Lower leg skin (tissue), 4 donors: ENCODE measurements at places on chromosomes 12 and 14.

- DNase-seq = no peak
These were observed at the start of gene ERP27 for GRCh38 chr12:14938301-14938700. ERP27 (minus strand) TSS chr12:14938537; CDS start chr12:14938508, 29 bp downstream.

GRCh38 chr14:93655078-93655750 is 133.1 kb downstream of the PRIMA1 start:
- DNase-seq = no peak

DNA sequence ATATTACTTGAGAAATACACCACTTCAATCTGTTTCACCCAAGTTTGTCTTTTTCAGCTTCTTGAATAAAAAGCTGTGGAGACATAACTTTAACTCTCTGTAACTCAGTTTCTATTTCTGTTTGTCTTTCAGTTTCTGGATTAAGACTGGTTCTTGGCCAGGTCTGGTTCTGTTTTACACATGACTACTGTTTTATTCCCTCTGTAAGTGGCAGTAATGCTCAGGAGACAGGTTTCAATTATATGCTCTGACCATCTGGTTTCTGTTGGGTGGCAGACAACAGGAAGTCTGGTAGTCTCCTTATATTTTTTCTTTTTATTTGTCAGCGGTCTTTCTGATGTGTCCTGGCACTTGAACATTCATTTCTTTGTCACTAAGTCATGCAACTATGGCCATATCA is 102.9 kb downstream of the RPS29 start:
- no peak for DNase-seq

DNA sequence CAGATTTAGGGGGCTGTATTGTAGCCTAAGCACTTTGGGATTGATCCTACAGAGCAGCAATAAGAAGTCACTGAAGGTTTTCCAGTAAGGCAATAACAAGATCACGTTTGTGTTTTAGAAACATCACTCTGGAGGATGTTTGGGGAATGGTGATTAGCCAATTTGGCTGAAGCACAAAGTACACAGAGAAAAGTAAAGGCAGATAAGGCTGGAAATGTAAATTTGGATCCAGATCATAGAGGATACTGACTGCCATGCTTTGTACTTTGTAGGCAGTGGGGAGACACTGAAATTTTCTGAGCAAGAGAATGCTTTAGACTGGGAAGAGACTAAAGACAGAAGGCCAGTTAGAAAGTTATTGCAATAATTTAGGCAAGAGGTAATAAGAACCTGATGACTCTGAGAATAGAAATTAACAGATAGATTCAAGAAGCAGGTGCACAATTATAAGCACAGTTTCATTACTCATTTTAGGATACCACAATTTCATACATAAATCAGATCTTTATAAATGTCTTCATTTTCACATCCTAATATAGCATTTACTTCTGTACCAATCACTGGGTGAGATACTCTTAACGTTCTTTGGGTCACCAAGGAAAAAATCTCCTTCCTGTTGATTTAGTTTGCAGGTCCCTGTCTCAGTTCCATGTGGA is 314.5 kb upstream of the GARIN6 start:
- no peak for DNase-seq

DNA sequence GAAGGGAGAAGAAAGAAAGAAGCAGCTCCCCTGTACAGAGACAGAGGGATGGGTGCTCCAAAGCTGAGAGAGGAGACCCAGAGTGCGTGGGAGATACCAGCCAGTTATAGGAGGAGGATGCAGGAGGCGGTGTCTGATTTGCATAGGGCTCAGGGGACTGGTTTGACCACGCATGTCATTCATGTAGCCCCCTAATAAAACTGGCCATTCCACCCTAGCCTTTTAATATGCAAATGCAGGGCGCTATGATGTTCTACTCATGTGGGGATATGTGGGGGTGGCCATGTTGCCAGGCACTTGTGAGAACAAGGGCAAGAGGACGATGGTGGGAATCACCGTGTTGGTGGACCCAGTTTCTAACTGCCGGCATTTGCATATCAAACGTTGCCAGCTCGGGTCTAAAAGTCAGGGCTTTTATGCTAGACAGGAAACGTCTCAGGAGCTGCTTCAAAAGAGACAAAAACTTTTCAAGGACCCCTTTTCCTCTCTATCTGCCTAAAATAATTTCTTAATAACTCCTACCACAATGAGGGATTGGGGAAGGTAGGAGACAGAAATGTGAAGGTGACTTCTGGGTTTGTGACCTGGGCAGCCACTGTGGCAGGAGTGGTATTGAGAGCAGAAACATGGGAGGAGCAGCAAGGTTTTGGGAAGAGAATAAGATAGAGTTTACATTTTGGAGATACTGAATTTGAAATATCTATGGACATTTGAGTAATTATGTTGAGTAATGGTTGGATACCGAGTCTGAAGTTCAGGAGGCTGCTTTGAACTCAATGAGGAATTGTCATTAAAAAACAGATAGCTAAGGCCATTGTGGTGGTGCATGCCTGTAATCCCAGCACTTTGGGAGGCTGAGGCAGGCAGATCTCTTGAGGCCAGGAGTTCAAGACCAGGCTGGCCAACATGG is 2.2 kb upstream of the ATXN3 start:
- DNase-seq = no peak

DNA sequence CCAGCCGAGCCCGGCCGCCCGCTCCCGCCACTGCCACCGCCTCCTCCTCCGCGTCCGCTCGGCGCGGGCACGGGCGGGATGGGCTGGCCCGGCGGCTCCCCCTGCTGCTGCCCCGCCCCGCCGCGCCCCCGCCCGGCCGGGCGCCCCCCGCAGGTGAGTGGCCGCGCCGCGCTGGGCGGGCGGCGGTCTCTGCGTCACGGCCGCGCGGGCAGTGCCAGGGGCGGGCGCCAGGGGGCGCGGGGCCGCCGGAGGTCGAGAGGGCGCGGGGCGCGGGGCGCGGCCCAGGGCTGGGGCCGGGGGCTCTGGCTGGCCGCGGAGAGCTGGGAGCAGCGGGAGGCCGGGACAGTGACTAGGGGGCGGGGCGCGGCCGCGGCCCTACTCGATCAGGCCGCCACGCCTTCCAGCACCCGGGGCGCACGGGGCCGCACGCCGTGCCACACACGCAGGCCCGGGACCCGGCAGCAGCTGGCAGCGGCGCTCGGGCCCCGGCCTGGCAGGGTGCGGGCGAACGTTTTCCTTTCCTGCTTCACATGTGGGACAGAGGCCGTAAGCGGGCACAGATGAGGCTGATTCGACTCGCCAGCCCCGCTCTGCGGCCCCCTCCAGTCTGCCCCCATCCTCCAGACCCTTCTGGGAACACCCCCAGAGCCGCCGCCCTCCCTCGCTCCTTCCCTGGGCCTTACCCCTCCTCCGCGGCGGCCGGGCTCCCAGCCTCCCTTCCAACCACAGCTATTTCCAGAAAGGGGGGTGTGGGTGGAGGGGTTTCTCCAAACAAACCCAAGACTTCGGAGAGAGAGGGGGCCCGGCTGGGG is 2.4 kb upstream of the TNS2 start:
- DNase-seq = no peak

DNA sequence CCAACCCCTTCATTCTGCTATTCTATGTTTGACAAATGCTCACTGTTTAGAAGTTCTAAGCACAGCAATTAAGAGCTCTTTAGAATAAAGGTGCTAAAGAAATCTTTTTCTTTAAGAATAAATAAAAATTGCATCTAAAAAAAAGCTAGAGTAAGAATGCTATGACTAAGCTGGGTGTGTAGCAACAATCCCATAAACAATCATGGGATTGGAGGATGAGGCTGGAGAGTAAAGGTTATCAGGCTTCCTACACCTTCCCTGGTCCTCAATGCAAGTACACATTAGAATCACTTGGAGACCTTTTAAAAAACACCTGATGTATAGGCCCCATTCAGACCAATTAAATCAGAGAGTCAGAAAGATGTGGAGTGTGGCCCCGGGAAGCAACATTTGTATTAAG is 88.3 kb downstream of the CIT start:
- no peak for DNase-seq

DNA sequence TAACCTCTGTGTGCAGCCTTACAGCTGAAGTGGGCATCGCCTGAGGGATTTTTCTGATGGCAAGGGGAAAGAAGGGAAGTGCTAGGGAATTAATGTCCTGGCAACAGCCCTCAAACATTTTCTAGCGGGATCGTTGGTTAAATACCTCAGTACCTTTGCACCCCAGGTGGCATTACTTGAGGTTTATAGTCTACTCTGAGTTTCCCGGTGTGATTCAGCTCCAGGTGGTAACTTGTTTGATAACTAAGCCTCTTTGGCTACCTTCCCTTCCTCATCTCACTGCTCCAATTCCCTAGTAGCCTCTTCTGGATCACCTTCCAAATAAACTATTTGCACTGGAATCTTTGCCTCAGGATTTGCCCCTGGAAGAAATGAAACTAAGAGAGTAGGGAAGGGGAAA is 237.0 kb upstream of the SSTR1 start:
- no peak for DNase-seq

- DNase-seq = no peak
These were observed 75.2 kb downstream of the PITPNM2 start for GRCh38 chr12:123075646-123076171.

DNA sequence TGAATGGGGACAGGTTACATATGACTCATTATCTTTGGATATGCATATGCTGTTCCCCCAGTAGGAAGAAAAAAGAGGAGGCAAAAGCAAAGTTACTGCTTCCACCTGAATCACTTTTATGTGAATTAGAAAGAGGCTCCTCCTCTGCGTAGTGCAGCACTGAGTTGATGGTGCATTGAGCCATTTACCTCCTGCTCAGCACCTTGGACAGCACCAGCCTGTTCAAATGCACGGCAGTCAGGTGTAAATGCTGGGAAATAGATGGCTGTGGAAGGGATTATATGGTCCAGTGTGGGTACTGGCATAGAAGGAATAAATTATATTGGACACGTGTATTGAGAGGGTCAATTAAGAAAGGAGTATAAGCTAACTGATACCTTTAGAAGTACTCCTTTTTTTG is 541.9 kb upstream of the SEL1L start:
- DNase-seq = no peak

GRCh38 chr12:67669934-67670631 is 21.5 kb downstream of the DYRK2 start:
- no peak for DNase-seq

GRCh38 chr12:132062481-132062880 is 81.6 kb downstream of the DDX51 start:
- DNase-seq = no peak
